Cardiac muscle cell (in vitro differentiated cells and primary cell): ENCODE measurements at places on chromosomes 4 and X.

- peak; percentile 62 for DNase-seq
Measured at GRCh38 chr4:11623726-11624037, 195.0 kb upstream of the HS3ST1 start.

GRCh38 chrX:80207327-80207726 lies 192.8 kb downstream of the TBX22 start:
- DNase-seq: no peak

DNA sequence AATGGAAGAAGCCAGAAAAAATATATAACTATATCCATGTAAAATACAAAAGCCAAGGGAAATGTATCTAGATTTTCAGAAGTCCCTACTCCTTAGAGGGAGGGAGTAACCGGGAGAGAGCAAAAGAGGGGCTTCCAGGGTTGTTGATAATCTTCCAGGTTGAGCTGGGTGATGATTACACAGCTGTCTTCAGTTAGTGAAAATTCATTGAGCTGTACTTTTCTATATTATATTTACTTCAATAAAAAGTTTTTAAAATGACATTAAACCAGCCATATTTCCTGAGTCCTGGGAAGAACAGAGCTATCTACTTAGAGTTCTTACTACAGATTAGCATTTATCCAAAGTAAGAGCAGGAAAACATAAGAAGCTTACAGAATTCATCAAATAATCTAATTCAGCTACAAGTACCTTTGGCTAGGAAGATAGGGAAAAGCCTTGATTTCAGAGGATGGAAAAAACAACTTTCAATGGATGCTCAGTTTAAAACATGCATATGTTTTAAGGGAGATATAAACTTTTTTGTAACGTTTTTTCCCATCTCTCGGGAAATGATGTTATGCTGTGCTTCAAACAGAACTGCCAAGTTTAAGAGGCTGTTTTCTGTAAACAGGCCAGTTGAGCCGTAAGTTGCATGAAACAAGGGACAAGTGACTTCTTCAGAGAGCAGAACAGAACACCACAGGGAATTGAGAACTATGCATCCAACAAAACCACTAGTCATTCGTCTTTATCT lies 204.6 kb downstream of the SCFD2 start:
- no peak for DNase-seq

DNA sequence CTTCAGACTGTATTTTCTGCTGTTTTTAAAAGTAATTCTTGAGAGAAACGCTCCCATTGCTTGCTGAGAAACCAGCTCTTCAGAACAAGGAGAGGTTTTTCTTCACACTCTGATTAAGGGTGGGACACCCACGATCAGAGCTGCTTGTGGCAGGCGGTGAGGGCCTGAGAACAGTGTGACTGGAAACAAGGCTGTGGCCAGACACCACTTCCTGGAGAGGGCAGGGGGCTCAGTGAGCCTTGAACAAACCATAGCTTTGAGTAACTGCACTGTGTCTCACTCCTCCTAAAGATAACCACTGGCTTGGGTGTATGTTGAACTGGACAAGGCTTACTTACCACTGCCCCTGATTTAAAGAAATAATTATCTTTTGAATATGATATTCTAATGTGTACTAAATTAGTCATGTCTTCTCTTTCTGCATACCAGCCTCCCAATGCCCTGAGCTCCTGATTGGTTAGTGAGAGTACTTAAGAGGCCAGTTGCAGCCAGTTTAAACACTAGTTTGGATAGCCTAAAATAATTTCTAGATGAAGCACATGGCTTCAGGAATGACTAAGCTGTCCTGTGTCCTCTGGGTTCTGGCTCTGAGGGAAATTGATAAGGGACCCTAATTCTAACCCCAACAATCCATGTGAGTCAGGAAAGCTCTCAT lies 3.7 kb upstream of the GPR82 start:
- DNase-seq: no peak
